ENCODE measurements at places on chromosomes 1 and 21. TPM values are rescaled to one million over a fixed set of nuclear protein-coding genes. Genes with fewer than 3 reads are reported as not detected.

DNA sequence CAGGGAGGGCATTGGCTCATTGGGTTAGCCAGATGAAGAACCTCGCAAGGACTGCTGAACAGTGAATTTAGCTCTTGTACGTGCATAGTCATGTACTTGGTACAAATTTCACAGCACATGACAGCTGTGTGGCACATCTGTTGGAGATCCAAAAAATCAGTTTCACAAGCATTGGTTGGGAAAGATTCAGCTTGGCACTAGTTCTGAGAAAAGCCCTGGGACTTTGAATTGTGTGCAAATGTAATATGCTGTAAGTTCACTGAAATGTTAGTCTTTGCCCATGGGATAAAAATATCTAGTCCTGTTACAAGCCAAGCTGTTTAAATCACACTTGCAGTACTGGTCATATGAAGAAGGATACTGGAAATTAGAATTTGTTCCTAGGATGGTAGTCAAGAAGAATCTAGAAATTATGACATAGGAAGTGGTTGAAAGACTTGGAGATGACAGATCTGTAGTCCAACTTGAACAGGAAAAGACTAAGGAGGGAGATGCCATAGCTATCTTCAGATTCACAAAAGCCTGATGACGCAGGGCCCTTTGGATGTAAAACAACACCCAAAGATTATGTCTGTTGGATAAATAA, 19.2 kb downstream of the LAMC2 start:
- H3K36me3 ChIP-seq, result no peaks in the 10 kb centered on the region
- H3K4me3 ChIP-seq, result no peak overlapping the region
- DNase-seq, result no peak
- no peaks in the 10 kb centered on the region for H3K4me1 ChIP-seq

DNA sequence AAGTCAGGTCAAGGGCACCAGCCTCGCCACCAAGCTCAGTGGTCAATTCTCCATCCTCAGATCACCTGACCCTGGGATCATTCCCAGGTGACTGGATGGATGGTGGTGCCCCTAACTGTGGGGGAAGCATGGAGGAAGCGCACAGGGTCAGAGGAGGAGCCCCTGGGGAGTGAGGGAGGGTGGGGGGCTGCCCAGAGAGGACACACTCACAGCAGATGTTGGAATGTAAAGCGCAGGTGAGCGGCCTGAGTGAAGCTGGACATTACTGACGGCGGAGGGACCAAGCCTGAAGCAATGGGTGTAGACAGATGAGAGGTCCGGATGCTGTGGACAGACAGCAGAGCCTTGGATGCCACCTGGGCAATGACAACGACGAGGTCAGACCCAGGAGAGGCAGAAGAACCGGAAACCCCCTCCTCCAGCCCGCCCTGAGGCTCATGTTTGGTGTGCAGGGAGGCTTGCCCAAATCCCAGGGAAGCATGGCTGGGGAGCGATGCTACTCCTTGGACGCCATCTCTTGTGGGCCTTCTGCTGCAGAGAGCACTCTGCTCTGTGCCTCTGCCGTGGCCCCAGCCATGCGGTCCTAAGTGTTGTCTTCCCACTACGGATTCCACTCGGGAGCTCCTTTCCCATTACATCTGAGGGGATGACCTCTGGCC, 5.7 kb upstream of the CPLANE2 start:
- H3K36me3 ChIP-seq, result no peaks in the 10 kb centered on the region
- no peaks in the 10 kb centered on the region for H3K27me3 ChIP-seq
- no peak overlapping the region for H3K4me3 ChIP-seq
- no peak for DNase-seq
- H3K4me1 ChIP-seq, result peaks cover 9% of the 10 kb centered on the region

DNA sequence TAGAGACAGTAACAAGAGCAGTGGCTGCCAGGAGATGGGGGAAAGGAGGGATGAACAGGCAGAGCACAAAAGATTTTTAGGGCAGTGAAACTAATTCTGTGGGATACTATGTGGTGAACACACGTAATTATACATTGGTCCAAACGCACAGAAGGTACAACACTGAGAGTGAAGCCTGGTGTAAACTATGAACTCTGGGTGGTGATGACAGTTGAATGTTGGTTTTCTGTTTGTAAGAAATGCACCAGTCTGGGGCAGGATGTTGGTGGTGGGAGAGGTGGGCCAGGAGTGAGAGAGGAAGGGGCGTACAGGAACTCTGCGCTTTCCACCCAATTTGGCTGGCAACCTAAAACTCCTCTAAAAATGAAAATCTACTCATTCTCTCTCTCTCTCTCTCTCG, 50.2 kb upstream of the TIAM1 start:
- H3K4me3 ChIP-seq, result no peak overlapping the region
- no peaks in the 10 kb centered on the region for H3K27me3 ChIP-seq
- DNase-seq, result no peak
- H3K4me1 ChIP-seq, result no peaks in the 10 kb centered on the region
- no peak overlapping the region for H3K27ac ChIP-seq
- no peaks in the 10 kb centered on the region for H3K36me3 ChIP-seq

- no peak for DNase-seq
- no peak overlapping the region for H3K4me3 ChIP-seq
- peaks cover 14% of the 10 kb centered on the region for H3K4me1 ChIP-seq
- no peaks in the 10 kb centered on the region for H3K36me3 ChIP-seq
- H3K27ac ChIP-seq, result no peak overlapping the region
- peaks cover 43% of the 10 kb centered on the region for H3K27me3 ChIP-seq
Observed at GRCh38 chr1:84961316-84961715, 35.6 kb downstream of the MCOLN2 start.

The OR2L3 gene
- not detected for total RNA-seq

The MROH9 gene
- not detected for total RNA-seq

DNA sequence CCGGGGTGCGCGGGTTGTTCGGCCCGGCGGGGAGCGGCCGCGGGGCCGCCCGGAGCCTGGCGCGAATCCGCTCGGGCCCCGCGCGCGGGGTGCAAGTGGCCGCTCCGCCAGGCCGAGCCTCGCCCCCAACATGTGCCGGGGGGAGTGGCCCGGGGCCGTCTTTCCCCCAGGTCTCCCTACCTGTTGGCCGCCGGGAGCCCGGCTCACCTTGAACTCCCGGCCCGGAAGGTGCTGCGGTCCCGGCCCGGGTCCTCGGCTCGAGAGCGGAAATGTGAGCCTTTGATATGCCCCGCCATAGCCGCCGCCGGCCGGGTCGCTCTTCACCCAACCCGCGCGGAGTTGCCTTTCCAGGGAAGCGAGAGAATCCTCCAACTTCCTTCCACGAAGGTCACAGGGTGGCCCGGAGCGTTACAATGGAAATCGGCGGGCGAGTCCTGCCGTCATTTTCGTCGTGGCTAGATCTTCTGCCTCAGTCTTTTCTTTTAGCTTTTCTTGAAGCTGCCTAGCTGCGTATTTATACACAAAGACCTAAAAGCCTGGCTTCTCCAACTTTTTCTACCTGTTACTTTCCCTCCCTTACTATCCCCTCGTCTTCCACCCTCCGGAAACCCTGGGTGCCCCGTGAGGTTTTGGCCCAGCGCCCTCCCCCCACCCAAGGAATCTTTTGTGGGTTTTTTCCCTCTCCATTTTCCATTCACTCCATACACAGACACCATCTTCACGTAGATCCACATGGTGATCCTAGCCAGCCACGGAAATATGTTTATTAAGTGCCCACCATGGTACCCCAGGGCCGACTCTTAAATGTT, 867 bp downstream of the PTGFRN start:
- peaks cover 6% of the 10 kb centered on the region for H3K4me1 ChIP-seq
- no peak overlapping the region for H3K27ac ChIP-seq
- no peak overlapping the region for H3K4me3 ChIP-seq
- H3K27me3 ChIP-seq, result no peaks in the 10 kb centered on the region
- peak; percentile 85 for DNase-seq
- no peaks in the 10 kb centered on the region for H3K36me3 ChIP-seq
